ENCODE measurements at places on chromosomes 7 and 10. TPM values are rescaled to one million over a fixed set of nuclear protein-coding genes. Genes with fewer than 3 reads are reported as not detected.

DNA sequence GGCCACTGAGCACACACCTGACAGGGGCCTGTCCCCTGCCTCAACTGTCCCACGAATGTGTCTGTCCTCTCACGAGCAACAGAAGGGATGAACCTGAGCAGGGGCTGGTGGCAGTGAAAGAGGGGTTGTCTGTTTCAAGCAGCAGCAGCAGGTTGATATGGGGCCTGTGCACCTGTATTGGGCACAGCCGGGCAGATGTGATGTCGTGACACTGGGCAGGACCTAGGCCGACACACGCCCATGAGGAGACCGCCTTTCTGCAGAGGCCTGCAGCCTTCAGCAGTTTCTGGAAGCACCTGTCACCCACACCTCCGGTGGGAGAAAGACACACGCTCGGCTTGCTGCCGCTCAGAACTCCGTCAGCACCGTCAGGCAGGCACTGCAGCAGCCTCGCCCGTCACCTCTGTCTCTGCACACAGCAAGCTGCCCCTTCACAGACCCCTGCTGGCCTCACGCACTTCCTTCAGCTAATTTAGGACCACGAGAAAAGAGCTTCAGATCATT is 48.5 kb downstream of the AMZ1 start:
- no peak for DNase-seq

Gene ELAPOR2
- total RNA-seq: 0.59 TPM

GRCh38 chr7:150451833-150452461 is 1.5 kb downstream of the GIMAP8 start:
- no peak for DNase-seq

Gene CPA5
- total RNA-seq: not detected

- no peak for DNase-seq
Measured at GRCh38 chr10:131517781-131518180, 206.3 kb upstream of the TCERG1L start.

GRCh38 chr7:66039094-66039670 is 36.4 kb upstream of the ASL start:
- DNase-seq: no peak

Gene CDC14C
- 0.23 TPM for total RNA-seq

Gene SAMD9
- 4.8 TPM for total RNA-seq

Gene LARP4B
- total RNA-seq: 31.1 TPM

Gene EGFR
- total RNA-seq: 25.1 TPM

GRCh38 chr7:47938574-47939165 is 9.6 kb downstream of the PKD1L1 start:
- DNase-seq: no peak

DNA sequence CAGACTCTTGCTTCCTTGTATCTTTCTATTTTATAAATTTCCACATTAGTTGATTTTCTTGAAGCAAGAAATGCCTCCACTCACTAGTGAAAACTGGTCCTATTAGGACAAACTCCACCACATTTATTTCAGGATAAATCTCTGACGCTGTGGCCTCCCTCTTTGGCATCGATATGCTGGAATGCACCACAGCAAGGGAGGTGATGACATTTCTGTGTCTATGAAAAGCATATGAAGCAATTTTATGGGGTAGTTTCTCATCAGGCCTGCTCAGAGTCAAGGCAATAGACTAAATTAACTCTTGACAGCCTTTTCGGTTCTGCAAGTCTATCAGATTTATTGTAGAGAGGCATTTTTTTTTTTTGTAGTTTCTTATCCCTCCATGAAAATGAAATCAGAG is 304.4 kb downstream of the ZEB1 start:
- DNase-seq: no peak

DNA sequence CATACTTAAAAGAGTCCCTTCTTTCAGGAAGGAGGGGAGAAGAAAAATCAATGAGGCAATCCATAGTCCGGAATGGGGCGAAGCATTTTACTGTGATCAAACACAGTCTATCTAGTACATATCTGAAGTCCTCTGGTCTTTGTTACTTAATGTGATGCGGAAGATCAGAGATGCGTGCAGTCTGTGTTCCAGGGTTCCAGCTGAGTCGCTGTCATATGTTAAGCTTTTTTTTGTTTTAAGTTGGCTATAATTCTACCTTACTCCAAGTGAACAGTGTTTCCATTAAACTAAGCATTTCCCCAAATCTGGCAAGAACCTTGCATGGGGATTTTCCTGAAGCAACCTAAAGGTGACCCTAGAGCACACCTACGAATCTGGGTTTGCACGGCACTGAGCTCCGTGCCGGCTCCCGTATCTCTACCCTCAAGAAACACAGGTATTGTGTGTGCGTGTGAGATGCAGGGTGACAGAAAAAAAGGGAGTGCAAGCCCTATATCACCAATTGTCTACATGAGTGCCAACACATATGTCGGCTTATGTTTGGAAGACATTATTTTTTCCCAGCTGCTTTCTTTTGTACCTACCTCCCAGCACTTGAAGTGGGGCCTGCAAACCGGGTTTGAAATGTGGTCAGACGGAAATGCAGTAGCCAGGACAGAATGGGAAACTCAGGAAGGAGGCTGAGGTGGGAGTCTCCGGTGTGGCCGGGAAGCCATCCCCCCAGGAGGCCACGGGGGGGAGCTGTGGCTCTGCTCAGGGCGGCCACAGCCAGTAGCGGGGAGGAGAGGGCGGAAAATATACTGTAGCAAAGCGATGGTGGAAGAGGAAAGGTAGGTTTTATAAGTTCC is 435.8 kb upstream of the MGMT start:
- DNase-seq: peak; percentile 25

- DNase-seq: no peak
Measured at GRCh38 chr10:114266521-114266920, 27.5 kb downstream of the VWA2 start.

DNA sequence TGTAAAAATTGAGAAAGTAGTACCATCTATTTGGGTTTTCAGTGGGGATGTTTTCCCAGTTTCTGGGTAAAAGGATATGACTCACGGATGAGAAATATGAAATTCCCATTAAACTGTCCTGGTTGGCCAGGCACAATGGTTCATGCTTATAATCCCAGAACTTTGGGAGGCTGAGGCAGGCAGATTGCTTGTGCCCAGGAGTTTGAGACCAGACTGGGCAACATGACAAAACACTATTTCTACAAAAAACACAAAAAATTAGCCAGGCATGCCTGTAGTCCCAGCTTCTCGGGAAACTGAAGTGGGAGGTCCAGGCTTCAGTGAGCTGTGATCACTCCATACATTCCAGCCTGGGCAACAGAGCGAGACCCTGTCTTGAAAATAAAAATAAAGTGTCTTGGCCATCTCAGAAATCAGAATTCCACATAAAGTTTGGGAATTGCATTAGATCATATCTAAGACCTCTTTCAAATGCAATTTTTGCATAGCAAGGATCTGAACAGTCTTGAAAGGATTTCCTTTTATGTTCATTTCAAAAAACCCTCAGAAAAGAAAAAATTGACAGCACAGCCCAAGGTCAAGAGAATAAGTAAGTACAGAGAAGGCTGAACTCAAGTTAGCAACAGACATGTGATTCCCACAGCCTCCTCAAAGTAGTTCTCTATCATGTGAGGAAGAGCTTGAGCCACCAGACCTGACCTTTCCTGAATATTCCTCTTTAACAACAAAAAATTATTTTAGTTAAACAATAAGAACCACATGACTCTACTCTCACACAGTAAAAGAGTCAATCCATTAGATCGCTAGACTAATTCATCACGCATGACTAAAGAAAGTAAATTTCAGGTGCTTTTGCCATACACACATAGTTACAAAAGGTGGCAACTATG is 141.5 kb upstream of the CAV2 start:
- DNase-seq: no peak

DNA sequence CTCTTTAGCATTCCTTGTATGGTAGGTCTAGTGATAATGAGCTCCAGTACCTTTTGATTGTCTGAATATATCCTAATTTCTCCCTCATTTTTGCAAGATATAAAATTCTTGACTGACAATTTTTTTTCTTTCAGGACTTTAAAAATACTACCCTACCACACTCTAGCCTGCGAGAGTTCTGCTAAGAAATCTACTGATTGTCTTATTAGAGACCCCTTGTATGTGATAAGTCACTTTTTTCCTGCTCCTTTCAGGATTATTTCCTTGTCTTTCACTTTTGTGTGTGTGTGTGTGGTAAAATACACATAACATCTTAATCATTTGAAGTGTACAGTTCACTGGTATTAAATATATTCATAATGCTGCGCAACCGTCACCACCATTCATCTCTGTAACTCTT is 68.7 kb upstream of the PPP1R9A start:
- DNase-seq: no peak

GRCh38 chr7:130963339-130963738 is 229.3 kb upstream of the KLF14 start:
- DNase-seq: no peak

Gene ADGRA1
- total RNA-seq: not detected

DNA sequence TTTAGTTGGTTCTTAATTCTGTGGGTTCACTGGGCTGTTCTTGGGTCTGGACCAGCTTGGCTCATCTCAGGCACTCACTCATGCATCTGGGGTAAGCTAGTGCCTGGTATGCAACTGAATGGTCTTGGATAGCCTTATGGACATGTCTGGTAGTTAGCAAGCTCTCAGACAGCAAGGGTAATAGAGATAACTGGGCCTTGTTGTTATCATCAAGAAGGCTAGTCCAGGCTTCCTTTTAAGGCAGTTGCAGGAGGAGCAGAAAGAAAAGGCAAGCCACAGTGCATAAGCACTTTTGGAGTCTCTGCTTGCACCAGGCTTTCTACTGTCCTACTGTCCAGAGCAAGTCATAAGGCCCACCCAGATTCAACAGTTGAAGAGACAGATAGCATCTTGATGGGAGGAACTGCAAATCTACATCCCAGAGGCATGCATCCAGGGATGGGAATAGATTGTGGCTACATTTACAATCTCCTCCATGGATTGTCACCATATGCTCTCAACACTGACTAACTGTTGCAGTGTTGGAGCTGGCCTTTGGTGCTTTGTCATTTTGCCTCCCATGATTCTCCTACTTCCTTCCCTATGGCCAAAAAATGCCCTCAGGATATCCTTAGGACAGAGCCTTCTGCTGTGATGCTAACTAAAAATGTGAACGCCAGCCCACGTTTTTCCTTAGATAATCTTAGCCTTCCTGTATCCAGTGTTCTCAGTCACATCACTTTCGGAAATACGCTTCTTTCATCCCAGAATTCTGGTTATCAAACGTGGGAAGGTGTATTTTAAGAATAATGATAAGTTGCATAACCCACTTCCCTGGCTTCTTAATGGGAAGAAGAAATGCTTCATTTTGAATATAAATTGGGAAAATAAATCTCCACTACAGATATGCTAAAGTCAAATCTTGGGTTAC is 3.6 kb downstream of the GIMAP4 start:
- DNase-seq: no peak

Gene PRF1
- total RNA-seq: not detected

DNA sequence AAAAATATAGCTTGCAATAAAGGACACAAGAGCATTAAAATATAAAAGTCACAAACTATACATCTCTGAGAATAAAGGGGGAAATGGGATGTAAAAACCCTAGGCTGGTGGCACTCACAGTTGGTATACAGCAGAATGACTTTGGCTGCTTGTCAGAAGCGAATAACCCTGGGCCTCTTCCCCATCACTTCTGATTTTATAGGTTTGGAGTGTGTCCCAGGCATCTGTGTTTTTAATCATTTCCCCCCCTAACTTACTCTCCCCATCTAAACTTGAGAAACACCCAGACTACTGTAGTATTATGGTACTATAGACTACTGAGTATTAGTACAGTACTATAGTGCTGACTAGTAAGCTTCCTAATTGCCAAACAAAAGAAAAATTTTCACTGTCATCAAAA is 1.8 kb upstream of the RPA3 start:
- no peak for DNase-seq

DNA sequence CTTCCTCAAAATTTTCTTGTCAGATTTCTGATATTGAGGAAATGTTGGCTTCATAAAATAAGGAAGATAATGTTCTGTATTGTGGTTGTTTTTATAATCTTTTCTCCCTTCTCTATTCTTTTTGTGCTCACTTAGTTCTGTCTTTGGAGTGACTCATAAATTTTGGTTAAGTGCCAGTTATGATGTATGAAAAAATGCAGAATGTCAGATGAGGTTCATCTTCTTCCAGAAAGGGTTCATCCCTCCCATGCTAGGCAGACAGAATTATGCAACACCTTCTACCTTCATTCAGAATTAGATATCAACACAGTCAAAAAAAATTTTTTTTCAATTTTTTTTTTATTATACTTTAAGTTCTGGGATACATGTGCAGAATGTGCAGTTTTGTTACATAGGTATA is 36.6 kb upstream of the CYP2C19 start:
- no peak for DNase-seq

DNA sequence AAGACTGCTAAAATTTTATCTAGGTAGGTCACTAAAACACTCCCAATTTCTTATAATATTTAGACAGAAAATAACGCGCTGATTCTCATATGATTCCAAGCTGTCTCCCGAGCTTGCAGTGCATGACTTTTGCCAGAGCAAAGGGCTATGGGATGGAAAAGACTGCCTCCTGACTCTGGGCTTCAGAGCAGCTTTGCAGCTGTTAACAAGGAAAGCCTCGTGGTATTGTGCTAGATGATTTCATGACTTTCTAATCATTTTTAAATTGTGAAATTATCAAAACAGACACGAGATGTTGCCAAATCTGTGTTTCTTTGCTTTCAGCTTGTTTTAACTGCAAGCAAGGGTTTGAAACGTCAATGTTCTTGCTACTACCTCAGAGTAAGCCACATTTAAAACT is 238.3 kb downstream of the AGMO start:
- no peak for DNase-seq

DNA sequence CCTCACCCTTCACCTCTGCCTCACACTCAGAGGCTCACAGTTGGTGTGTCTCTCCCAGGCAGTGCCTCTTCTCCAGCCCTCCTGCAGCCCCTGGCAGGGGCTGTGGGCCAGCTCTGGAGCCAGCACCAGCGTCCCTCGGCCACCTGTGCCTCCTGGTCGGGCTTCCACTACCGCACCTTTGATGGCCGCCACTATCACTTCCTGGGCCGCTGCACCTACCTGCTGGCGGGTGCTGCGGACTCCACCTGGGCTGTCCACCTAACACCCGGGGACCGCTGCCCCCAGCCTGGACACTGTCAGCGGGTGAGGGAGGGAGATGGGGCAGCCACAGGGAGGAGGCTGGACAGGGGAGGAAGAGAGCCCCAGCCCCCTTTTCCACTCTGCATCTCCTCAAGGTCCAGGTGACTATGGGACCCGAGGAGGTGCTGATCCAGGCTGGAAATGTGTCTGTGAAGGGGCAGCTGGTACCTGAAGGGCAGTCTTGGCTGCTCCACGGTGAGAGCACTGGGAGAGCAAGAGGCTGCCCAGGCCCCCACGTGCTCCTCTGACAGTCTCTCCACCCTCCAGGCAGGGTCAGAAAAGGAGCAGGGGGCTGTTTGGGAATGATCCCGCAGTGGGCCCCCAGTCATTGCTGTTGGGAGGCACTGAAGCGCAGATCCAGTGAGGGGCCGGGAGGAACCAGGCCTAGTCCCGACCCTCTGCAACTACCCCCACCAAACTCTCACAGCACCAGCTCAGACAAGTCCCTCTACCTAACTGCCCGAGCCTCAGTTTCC is 4.4 kb upstream of the ZNF467 start:
- no peak for DNase-seq

DNA sequence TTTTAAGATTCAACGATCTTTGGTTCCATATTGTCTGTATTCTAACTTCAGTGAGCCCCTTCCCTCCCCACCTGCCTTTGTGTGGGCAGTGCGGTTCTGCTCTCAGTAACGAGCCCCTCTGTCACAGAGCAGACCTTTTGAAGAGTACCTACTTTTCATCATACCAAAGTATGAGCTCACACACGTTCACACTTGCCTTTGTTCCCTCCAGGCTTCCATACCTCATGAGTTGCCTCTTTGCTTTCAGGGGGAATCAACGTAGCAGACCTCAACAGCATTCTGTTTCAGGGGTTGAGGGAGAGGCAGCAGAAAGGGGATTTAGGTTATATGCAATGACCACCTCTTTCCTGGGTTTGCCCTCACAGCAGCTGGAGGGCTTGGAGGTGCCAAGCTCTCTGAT is 211.4 kb upstream of the MDFIC start:
- no peak for DNase-seq
